Liver (tissue), 10 donors: ENCODE measurements at places on chromosomes 7 and 10.

DNA sequence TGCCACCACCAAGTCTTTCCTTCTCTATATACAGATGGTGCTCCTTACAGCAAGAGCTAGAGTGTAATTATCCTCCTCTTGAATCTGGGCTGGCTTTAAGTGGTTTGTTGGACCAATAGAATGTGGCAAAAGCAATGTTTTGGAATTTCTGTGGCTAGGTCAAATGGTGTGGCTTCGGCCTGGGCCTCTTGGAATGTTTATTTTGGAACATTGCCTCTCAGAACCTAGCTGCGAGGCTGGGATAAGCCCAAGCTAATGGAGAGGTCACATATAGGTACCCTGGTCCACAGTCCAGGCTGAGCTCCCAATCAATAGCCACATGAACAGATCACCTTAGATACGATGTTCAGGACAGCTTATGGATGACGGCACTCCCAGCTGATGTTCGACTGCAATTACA lies 556.7 kb downstream of the TYW1 start:
- H3K4me3 ChIP-seq, result no peak overlapping the region
- no peaks in the 10 kb centered on the region for H3K4me1 ChIP-seq
- no peaks in the 10 kb centered on the region for H3K27me3 ChIP-seq
- DNase-seq, result peak; percentile 35

- H3K4me1 ChIP-seq, result peaks cover 9% of the 10 kb centered on the region
- no peak for DNase-seq
- no peak overlapping the region for H3K27ac ChIP-seq
Observed at GRCh38 chr10:35210961-35211360, 84.3 kb downstream of the CREM start.

DNA sequence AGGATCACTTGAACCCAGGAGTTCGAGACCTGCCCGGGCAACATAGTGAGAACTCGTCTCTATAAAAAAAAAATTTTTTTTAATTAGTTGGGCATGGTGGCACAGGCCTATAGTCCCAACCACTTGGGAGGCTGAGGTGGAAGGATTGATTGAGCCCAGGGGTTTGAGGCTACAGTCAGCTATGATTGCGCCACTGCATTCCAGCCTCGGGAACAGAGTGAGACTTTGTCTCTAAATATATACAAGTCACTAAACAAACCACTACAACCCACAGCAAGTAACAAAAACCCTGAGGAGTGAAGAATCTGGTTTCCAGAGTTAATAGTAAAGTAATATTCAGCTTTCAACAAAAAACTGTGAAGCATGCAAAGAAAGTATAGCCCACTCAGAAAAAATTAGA lies 32.7 kb upstream of the HHEX start:
- no peaks in the 10 kb centered on the region for H3K27me3 ChIP-seq
- H3K36me3 ChIP-seq, result no peaks in the 10 kb centered on the region
- H3K4me3 ChIP-seq, result no peak overlapping the region
- no peak overlapping the region for H3K27ac ChIP-seq
- H3K4me1 ChIP-seq, result peaks cover 8% of the 10 kb centered on the region

- DNase-seq, result no peak
- H3K36me3 ChIP-seq, result no peaks in the 10 kb centered on the region
- no peaks in the 10 kb centered on the region for H3K27me3 ChIP-seq
- H3K4me1 ChIP-seq, result no peaks in the 10 kb centered on the region
Observed at GRCh38 chr7:46486256-46487206, 565.5 kb upstream of the IGFBP3 start.

DNA sequence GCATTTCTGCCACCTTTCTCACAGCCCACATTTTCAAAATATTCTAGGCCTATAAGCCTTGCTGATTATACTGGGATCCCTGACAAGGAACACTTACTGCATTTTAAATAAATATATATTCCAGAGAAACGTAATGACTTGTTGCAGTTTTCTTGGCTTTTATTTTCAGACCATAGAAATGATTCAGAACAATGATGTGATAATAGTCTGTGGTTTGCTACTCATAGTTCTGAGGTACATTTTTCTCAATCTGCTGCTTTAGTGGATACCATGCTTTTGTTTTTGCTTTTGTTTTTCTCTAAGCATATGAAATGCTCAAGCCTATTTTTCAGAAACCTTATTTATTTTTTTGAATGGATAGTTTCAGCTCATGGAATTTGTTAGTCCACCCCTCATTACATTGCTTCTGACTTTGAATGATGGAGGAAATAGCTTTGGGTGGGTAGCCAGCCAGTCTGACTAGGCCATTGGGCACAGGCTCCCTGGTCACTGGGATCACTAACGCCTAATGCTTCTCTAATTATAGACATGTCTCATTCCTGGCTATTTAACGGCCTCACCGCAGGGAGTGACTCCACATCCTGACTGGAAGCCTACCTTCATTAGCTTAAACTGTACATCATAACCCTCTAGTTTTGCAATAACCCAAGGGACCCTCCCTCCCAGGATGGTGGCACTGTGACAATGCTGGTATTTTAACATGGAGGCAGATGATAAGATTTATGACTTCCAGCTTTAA lies 66.1 kb downstream of the MBL2 start:
- H3K36me3 ChIP-seq, result no peaks in the 10 kb centered on the region
- H3K4me3 ChIP-seq, result no peak overlapping the region
- H3K27ac ChIP-seq, result no peak overlapping the region
- no peaks in the 10 kb centered on the region for H3K27me3 ChIP-seq
- no peaks in the 10 kb centered on the region for H3K4me1 ChIP-seq

DNA sequence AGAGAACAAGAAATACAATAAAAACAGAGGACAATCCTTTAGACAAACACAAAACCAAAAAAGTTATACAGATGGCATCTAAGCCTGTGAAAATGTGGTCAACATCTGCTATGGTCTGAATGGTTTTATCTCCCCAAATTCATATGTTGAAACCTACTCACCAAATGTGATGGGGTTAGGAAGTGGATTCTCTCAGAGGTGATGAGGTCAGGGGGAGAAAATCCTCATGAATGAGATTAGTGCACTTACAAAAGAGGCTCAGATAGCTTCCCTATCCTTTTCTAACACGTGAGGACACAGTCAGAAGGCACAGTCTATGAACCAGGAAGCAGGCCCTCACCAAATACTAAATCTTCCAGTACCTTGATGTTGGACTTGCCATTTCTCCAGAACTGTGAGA lies 147.8 kb upstream of the GPR22 start:
- H3K27me3 ChIP-seq, result no peaks in the 10 kb centered on the region
- no peaks in the 10 kb centered on the region for H3K36me3 ChIP-seq
- H3K27ac ChIP-seq, result no peak overlapping the region
- H3K4me3 ChIP-seq, result no peak overlapping the region
- DNase-seq, result no peak

GRCh38 chr10:102628451-102628911 lies 15.8 kb upstream of the TRIM8 start:
- no peaks in the 10 kb centered on the region for H3K36me3 ChIP-seq
- peaks cover 31% of the 10 kb centered on the region for H3K4me1 ChIP-seq
- H3K27ac ChIP-seq, result peak overlapping the region; percentile 84
- no peaks in the 10 kb centered on the region for H3K27me3 ChIP-seq
- no peak overlapping the region for H3K4me3 ChIP-seq

- H3K4me3 ChIP-seq, result no peak overlapping the region
- no peak for DNase-seq
- H3K27ac ChIP-seq, result no peak overlapping the region
- no peaks in the 10 kb centered on the region for H3K4me1 ChIP-seq
- H3K27me3 ChIP-seq, result no peaks in the 10 kb centered on the region
- H3K36me3 ChIP-seq, result peaks cover 9% of the 10 kb centered on the region
Observed at GRCh38 chr10:125734823-125735222, 15.3 kb downstream of the EDRF1 start.

DNA sequence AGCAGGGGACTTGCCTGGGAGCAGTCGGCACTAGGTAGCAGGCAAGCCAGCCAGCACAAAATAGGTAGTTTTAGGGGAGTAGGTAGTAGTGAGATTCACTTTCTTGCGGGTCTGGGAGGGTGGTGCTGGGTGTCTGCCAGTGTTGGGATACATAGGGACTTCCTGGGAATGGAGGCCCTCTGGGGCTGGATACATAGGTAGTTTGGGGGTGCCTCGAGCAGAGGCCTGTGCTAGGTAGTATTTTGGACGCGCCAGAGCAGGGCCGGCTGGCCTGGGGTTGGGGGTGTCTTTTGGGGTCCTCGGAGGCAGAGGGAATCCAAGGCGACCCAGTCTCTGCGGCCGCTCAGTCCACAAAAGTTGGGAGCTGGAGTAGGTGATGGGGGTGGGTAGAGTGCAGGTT lies 2.0 kb upstream of the HOXA3 start:
- H3K36me3 ChIP-seq, result no peaks in the 10 kb centered on the region
- no peak overlapping the region for H3K27ac ChIP-seq
- no peak overlapping the region for H3K4me3 ChIP-seq
- peak; percentile 30 for DNase-seq
- H3K4me1 ChIP-seq, result peaks cover 36% of the 10 kb centered on the region

DNA sequence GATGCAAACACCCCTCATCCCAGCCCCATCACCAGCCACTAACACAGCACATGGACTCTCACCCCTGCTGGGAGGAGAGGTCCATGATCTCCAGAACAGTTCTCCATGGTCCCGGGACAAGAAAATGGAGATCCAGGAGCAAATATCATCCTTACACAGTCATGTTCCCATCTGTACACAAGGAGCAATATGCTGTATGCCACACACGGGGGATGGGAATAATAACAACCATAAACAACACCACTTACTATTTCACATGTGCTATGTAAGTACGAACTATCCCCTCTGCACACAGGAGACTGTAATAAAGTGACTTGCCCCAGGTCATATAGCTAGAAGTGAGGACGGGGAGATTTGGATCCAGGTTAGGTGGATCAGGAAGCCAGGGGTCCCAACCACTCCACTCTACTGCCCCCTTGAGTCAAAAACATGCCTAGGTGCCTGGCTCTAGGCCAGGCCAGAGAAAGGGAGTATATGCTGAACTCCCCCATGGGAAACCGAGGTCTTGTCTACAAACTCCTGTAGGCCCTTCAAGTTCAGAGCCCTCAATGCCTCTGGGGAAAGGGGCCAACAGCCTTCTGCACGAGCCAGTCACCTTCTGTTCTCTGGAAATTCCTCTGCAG lies 34.1 kb downstream of the LRRC20 start:
- no peak overlapping the region for H3K4me3 ChIP-seq
- H3K4me1 ChIP-seq, result peaks cover 11% of the 10 kb centered on the region
- no peaks in the 10 kb centered on the region for H3K36me3 ChIP-seq
- no peak for DNase-seq
- H3K27ac ChIP-seq, result no peak overlapping the region

DNA sequence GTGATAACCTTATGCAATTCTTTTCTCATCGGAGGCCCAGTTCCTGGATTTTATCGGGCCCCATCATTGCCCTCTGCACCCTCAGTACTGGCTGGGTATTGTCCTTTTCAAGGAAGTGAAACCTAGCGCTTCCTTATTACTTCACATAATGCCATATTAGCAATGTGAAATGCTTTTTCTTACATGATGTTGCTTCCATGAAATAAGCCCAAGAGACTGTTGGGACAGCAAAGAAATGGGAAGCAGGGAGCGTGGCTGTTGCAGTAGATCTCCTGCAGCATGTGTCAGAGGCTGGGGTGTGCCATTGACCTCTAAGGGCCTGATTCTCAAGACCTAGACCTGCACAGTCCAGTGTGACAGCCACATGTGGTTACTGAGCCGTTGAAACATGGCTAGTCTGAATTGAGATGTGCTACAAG lies 8.1 kb downstream of the CHN2 start:
- no peak overlapping the region for H3K27ac ChIP-seq

GRCh38 chr7:24659505-24659904 lies 86.3 kb downstream of the PALS2 start:
- H3K27me3 ChIP-seq, result no peaks in the 10 kb centered on the region
- no peak overlapping the region for H3K27ac ChIP-seq
- H3K36me3 ChIP-seq, result no peaks in the 10 kb centered on the region
- H3K4me1 ChIP-seq, result no peaks in the 10 kb centered on the region

GRCh38 chr7:137642472-137642871 lies 204.3 kb downstream of the DGKI start:
- H3K36me3 ChIP-seq, result no peaks in the 10 kb centered on the region
- no peak overlapping the region for H3K4me3 ChIP-seq
- no peaks in the 10 kb centered on the region for H3K4me1 ChIP-seq
- no peak for DNase-seq
- no peaks in the 10 kb centered on the region for H3K27me3 ChIP-seq
- H3K27ac ChIP-seq, result no peak overlapping the region
